ENCODE measurements at places on chromosomes 16 and 17.
A peak's percentile ranks its signal among the peaks of the same experiment; 100 is the strongest.

GRCh38 chr17:36653856-36654255, 52.5 kb downstream of the MRM1 start:
- no peak for DNase-seq

- peak; percentile 93 for DNase-seq
Observed at GRCh38 chr17:79473111-79473875, 137.6 kb downstream of the RBFOX3 start.

DNA sequence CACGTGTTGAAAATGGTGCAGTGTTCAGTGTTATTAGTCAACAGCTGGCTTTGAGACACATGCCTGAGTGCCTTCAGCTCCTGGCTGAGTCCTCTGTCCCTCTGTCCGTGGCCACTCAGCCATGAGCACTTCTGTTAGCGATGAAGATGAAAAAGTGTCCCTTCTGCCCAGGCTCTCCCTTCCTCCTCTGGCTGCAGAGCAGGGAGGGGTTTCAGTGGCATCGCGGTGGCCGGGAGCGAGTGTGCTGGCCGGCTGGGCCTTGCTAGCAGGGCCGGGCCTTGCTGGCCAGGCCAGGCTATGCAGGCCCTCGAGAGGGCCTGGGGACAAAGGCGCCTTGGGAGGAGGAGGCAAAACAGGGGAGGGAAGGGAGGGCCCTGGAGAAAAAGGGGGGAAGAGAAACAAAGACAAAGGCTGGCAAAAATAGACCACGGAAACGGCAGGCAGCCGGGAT, 47.7 kb downstream of the CMIP start:
- DNase-seq, result no peak

- no peak for DNase-seq
Observed at GRCh38 chr17:71325117-71325516, 795.7 kb upstream of the SOX9 start.

- DNase-seq, result peak; percentile 59
Observed at GRCh38 chr16:15857724-15858560, 1.1 kb upstream of the MYH11 start.

GRCh38 chr17:81683208-81683583, 401 bp downstream of the ARL16 start:
- no peak for DNase-seq

- peak; percentile 99 for DNase-seq
Observed at GRCh38 chr16:4693296-4693955, at the start of gene NUDT16L1. Gene NUDT16L1 (plus strand): TSS chr16:4693562. CDS start chr16:4693727, 165 bp downstream.

DNA sequence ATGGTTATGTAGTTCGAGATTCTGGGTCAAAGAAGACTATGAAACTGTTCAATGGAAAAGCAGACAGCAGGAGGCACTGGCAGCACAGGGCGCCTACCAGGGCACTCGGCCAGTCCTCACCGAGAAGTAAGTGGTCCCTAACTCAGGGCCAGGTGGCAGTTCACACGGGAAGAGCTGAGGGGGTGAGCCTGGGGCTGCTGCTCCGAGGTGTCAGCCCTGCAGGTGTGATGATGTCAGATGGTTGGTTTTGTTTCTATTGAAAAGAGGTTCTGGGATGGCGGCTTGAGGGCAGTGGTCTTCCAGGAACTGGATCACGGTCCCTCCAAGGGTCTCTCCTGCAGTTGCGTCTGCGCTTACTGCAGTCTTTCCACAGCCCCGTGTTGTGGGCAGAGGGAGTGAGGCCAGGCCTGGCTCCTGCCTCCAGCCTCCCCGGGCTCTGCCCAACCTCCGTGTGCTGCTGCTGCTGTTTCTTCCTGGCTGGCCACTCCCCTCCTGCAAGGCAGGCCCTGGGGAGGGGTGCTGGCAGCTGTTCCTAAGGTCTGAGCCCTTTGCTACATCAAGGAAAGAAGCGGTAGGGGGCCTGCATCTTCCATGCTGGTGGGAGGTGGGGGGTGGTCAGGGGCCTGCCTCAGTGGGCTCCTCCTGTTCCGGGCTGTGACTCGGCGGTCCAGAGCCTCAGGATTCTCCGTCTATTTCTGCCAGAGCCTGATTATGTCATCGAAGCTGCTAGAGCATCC, 22.6 kb downstream of the RNF213 start:
- DNase-seq, result no peak

- DNase-seq, result no peak
Observed at GRCh38 chr17:69592692-69593350, 178.3 kb downstream of the MAP2K6 start.

GRCh38 chr16:73268366-73268993, 220.6 kb upstream of the ZFHX3 start:
- DNase-seq, result peak; percentile 55

DNA sequence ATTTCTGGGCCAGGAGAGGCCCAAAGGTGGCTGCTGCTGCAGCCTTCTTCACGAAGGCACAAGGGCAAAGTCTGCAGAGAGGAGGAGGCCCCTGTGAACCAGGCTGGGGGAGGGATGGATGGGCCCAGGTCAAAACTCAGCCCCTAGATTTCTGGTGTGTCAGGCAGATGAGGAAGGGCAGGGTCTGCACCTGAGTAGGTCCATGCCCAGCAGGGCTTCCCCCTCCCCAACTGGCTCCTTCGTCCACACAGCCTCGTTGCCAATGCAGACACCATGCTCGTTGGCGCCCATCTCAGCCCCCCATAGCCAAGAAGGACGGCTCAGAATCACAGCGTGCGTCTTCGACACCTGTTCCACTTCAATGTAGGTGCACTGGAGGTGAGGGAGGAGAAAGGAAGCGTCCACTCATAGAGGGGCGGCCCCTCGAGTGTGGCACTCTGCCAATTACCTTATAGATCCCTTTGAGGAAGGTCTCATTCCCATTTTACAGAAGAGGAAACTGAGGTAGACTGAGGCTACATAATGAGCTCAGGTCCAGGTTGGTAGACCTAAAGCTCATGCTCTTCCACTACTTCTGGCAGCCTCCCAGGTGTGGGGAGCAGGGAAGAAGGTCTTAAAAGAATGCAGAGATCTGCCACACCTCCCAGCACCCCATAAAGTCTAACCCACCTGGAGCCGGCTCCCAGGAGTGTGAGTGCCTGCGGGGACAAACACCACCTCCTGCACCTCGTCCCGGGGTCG, 902 bp downstream of the SCRN2 start:
- DNase-seq, result peak; percentile 51

GRCh38 chr17:56762144-56762543, 71.6 kb downstream of the C17orf67 start:
- DNase-seq, result no peak

DNA sequence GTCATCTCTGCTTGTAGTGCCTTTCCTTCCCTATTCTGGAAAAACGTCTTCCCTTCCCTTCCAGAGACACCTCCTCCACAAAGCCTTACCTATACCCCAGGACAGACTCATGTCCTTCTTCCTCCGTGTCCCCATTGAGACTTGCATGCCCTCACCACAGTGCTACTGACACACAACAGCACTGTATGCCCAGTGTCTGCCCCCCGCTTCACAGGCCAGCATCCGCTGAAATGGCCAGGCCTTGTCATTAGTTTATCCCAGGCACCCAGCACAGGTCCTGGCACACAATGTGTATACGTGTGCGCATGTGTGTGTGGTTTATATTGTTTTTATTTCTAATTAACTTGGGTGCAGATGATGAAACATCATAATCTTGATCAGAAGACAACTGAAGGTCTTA, 130.1 kb upstream of the CCL2 start:
- DNase-seq, result no peak

DNA sequence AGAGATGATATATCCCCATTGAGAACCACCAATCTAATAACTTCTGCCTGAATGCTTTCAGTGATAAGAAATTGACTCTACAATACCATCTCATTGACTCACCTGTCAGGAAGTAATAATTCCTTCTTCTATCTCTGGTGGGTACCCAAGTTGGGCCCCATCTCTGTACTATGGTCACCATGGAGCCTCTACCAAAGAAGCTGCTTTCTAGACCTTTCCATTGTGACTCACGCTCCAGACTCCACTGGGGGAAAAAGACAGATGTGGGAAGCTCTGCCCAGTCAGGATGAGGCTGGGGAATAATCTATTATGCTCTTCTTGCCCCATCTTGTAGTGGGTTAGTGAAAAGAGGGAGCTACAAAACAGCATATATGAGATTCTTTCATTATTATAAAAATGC, 100.4 kb downstream of the COPRS start:
- no peak for DNase-seq

DNA sequence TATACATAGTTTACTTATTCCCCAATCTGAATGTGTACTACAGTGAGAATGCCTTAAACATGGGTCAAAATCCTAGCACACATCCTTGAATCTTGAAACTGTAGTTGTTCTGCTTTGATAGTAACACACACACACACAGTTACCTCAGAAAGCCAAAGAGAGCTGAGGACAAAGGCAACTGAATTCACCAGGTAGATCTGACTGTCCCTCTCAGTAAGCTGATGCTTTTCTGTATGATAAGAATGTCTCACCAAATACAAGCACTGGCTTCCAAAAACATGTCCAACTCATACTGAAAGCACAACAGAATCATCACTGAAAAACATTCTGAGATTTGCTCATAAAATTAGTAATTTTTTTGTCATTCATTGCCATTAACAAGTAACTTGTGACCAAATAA, 104.3 kb upstream of the DYNLRB2 start:
- DNase-seq, result no peak

- DNase-seq, result no peak
Observed at GRCh38 chr16:72311426-72311825, 139.5 kb upstream of the PMFBP1 start.

DNA sequence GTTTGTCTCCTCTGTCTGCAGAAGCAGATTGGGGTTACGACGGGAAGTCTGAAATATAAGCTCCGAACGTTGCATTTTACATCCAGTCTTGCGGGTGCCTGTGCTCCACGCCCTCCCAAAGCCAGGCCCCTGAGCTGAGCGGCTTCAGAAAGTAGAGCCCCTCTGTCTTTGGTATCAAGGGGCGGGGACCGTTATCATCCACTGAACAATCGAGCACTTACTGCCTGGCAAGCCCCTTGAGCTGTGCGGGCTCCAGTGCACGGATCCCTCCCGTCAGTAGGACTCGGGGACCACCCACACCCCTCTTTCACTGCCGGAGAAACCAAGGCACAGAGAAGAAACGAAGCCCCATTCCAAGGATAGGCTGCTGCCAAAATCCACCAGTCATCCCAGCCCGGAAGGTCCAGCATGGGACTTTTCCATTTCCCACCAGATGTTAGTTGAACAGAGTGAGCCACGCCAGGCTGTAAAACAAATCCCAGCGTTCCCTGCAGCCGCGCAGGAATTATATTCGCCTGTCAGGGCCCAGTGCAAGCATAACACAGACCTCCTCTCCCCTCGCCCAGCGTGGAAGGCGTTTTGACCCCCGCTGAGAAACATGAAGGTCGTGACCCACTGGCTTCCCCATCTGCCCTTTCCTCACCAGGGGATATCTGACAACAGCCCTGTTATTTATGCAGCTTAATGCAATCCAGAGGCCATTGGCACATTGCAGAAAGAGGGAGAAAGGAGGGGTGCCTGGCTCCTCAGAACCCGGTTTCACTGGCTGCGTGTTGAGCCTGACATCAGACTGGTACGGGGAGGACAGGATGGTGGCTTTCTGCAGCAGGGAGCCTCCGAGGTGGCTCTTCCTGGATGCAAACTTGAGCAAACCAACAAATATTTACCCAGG, 212.2 kb upstream of the FOXF1 start:
- no peak for DNase-seq

GRCh38 chr17:53633856-53634255, 188.9 kb upstream of the KIF2B start:
- DNase-seq, result no peak

DNA sequence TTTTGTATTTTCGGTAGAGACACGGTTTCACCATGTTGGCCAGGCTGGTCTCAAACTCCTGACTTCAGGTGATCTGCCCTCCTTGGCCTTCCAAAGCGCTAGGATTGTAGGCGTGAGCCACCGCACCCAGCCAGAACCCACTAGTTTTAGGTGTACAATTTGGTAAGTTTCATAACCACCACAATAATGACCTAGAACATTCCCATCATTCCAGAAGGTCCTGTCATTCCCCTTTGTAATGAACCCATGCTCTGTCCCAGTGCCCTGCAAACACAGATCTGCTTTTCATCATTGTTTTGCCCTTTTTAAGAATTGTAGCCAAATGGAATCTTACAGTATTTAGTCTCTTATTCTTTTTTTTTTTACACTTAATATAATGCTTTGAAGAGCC, 35.6 kb upstream of the IRF8 start:
- no peak for DNase-seq

GRCh38 chr17:41697122-41697962, 8.7 kb downstream of the EIF1 start:
- DNase-seq, result peak; percentile 93

- DNase-seq, result no peak
Observed at GRCh38 chr16:27273330-27273669, 4.7 kb upstream of the NSMCE1 start.

- DNase-seq, result no peak
Observed at GRCh38 chr16:30626236-30626635, 16.0 kb upstream of the ZNF689 start.

DNA sequence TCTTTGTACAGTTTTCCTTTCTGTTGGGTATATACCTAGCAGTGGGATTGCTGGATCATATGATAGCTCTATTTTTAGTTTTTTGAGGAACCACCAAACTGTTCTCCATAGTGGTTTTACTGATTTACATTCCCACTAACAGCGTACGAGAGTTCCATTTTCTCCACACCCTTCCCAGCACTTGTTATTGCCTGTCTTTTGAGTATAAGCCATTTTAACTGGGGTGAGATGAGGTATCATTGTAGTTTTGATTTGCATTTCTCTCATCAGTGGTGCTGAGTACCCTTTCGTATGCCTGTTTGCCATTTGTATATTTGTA, 887 bp upstream of the EVI2B start:
- DNase-seq, result no peak
